Calu3 (cell line): ENCODE measurements at places on chromosomes 7 and 10.

- no peak for DNase-seq
Measured at GRCh38 chr7:122413339-122413738, 108.8 kb upstream of the FEZF1 start.

GRCh38 chr7:158549176-158549615 is 38.4 kb downstream of the PTPRN2 start:
- no peak for DNase-seq

GRCh38 chr7:136045181-136045580 is 68.0 kb upstream of the MTPN start:
- DNase-seq, result no peak

DNA sequence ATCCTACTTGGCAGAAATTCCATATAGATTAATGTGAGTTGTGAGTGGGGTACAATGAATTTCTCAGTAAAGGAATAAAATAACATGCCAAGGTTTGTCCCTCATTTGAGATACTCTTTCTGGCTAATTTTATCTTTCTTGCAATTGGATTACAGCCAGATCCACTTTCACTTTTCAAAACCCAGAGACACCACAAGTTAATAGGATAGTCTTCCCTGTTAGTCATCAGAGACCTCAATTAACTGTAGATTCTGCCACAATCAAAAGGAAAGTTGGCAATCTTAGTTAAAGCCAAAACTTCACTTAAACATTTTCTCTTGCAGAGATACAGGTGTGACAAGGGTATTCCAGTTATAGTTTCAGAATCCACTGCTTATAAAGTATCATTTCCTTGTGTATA is 91.4 kb upstream of the PHYHIPL start:
- no peak for DNase-seq

- no peak for DNase-seq
Measured at GRCh38 chr7:55509322-55509721, 63.0 kb downstream of the VOPP1 start.

DNA sequence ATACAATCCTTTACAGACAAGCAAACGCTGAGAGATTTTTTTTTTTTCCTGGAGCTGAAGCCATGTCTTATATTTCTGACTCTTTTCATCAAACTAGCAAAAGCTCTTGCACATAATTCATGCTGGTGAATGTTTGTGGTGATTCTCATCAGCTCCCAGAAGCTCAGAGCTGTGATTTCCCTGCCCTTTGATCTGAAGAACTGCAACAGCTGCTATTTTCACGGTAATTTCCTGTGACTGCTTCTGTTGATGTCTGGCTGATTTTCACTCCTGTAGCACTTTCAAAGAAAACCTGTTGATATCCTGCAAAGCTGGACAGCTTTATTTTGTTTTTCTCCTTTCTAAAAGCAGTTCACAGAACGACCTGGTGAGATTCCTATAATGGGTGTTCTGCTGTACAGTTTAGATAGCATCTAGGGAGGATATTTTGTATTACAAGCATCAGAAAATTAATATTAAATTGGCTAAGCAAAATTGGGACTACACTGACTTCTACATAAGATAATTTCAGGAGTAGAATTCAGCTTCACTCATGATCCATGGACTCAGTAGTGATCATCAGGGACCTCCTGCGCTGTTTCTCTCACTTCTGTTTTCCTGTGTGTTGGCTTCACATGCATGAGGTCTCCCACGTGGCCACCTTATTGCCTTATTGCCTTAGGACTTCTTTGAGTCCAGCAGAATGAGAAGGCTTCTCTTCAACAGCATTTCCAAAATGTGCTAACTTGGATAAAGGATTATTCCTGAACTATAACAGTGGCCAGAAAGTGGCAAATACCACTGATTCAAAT is 1111.6 kb upstream of the SORCS1 start:
- no peak for DNase-seq

- DNase-seq, result no peak
Measured at GRCh38 chr7:158120716-158121115, 466.9 kb downstream of the PTPRN2 start.

GRCh38 chr10:111784946-111785465 is 398.6 kb downstream of the GPAM start:
- no peak for DNase-seq

GRCh38 chr10:27564398-27564797 is 60.3 kb downstream of the RAB18 start:
- DNase-seq, result no peak

DNA sequence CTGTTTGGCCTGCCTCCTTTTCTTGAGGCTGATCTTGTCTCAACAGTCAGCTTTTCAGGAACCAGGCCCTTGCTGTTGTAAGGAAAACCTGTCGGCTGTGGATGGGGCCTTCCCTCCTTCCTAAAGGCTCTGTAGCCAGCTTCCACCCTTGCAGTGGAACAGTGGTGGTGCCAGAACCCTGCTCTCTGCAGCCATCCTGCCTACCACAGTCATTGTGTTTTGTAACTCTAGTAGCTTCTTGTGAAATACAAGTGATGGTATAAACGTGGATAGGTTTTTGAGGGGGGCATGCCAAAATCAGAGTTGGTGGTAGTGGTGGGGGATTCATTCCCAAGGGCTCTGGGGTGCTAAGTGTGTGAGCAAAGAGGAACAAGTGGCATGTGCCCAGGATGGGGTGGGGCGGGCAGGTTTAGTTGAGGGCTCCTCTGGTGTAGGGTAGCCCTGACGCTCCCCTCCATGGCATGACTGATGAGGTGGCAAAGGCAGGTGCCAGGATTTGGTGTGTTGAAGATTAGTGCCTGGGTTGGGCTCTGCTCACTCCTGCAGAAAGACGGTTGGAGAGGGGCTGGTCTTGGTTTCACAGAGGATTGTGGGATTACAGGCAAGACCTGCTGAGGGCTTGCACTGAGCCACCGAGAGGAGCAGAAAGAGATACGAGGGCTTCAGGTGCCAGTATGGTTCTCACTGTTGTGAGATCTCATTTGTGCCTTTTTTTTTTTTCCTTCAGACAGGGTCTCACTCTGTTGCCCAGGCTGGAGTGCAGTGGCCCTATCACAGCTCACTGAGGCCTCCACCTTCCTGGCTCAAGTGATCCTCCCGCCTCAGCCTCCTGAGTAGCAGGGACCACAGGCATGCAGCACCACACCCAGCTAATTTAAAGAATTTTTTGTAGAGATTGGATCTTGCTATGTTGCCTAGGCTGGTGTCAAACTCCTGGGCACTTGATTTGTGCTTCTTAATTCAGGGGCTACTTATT is 7.4 kb downstream of the TSPAN14 start:
- no peak for DNase-seq
